ENCODE measurements at places on chromosomes 4 and X.
A peak's percentile ranks its signal among the peaks of the same experiment; 100 is the strongest.

- no peak for DNase-seq
These were observed 28.5 kb upstream of the TMSB4X start for GRCh38 chrX:12946406-12946805.

GRCh38 chr4:155773196-155773800 lies 14.5 kb downstream of the GUCY1B1 start:
- DNase-seq = no peak

DNA sequence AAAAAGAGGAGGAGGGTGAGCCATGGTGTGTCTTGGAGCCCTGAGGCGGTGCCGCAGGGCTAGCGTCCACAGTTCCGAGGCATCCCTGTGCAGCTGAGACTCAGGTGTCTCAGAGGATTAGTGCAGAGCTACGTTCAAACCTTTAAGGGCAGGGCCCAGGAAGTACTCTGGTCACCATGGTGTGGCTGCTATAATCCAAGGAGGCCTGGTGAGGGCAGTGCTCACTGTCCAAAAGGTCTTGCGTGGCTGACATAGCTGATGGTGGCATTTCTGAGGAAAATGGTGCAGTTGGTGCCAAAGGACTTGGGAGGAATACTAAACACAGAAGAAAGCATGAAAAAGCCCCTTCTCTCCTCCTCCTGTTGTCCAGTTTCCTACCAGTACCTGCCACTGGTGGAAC lies 146.9 kb downstream of the DCHS2 start:
- no peak for DNase-seq

- peak; percentile 93 for DNase-seq
These were observed at the start of gene RPL10 for GRCh38 chrX:154397888-154398667. Gene RPL10, plus strand, starts transcription at chrX:154398377. Its CDS starts 143 bp downstream, at chrX:154398520.

GRCh38 chr4:82797040-82797404 lies 1.6 kb downstream of the SCD5 start:
- no peak for DNase-seq

- DNase-seq = no peak
These were observed 12.7 kb upstream of the DCUN1D4 start for GRCh38 chr4:51830156-51830720.

- DNase-seq = no peak
These were observed 257.5 kb upstream of the FTHL17 start for GRCh38 chrX:31329298-31329697.

- DNase-seq = no peak
These were observed 7.9 kb upstream of the CBR4 start for GRCh38 chr4:169017971-169018370.

- DNase-seq = peak; percentile 87
These were observed 133.9 kb downstream of the TET2 start for GRCh38 chr4:105280338-105281123.

GRCh38 chr4:31059753-31060522 lies 339.8 kb downstream of the PCDH7 start:
- DNase-seq = peak; percentile 46

GRCh38 chr4:129384974-129385373 lies 289.0 kb downstream of the C4orf33 start:
- no peak for DNase-seq

- DNase-seq = no peak
These were observed 8.2 kb upstream of the CD99L2 start for GRCh38 chrX:150906694-150907093.

- DNase-seq = no peak
These were observed 83.2 kb downstream of the GPR143 start for GRCh38 chrX:9682456-9682855.

DNA sequence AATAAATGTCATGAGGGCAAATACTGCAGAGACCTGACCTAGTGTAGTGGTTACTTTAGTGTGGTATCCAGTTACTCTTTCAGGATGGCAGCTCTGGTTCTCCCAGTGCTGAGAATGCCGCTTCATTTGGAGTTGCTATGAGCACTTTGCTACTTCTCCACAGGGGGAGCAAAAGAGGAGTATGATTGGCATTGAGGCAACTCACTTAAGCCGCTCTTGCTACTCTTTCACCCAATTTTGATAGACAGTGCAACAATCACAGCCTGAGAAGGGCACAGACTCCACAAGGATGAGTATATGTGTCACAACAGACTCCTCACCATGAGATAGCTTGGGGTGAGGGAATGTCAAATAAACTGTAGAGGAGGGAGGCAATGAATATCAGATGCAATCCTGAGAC lies 81.2 kb downstream of the NPY1R start:
- no peak for DNase-seq

DNA sequence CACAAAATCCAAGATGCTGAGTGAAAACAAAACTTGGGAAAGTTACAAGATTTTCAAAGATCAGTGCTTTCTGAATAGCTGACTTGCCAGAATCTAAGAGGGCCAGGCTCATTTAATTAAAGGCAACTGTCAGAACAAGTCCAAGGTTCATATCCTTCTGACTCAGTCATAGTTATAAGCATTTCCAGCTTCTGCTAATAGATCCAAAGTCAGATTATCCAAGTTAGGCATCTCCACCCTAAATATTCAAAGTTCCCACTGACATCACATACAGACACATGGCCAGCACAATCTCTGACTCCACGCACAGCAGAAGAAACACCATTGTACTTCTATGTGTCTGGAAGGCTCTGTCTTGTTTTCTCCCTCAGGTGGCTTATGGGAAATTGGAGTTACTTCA lies 41.8 kb downstream of the GASK1B start:
- peak; percentile 55 for DNase-seq

DNA sequence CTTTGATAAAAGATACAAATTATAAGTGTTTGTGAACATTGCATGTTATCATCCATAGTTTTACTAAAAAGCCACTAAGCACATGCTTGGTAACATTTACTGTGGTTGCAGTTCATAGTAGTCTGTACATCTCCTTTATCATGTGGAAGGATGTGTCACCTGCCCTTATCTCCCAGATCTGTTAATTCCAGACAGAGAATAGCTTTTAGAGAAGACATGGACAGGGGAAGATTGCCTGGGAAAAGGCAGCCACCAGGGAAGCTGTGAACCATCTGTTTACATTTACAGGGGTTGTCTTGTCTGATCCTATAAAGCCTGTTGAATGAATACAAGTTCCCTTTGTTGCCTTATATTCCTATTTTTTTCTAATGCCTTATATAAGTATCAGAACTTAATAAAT lies 396.0 kb downstream of the FAT4 start:
- no peak for DNase-seq
